ENCODE measurements at places on chromosomes 3 and 15. TPM values are rescaled to one million over a fixed set of nuclear protein-coding genes. Genes with fewer than 3 reads are reported as not detected.

DNA sequence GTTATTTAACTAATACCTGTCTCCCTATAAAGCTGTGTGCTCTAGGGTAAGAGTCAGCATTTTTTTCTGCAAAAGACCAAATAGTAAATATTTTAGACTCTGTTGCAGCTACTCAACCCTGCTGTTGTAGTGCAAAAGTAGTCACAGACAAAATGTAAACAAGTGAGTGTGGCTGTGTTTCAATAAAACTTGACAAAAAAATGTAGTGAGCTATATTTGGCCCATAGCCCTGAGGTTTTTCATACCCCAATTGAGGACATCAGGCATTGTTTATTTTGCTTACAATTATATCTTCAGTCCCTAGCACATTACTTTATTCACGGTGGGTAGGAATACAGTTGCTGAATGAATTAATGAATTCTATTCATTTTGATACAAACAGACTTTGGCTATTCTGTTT lies 58.7 kb upstream of the TBC1D5 start:
- no peak overlapping the region for H3K4me3 ChIP-seq
- no peak for DNase-seq

DNA sequence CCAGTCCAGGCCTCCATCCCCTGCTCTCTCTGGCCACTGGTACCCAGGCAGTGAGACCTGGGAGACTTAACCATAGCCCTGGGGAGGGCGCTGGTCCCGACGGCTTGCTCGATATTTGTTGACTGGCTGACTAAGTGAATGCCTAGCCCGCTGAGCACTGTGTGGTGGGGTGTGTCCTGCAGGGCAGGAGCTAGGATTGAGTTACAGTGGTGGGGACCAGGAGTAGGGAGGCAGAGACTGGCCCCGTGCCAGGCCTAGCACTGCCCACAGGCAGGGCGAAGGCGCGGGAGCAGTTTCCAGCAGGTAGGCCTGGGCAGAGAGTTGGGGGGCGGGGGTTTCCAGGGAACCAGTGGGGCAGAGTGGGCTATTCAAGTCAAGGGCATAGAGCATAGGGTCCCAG lies at the start of gene VILL:
Gene VILL, plus strand, starts transcription at position 260 of the 400 bp plus-strand sequence. CDS start 2,887 bp downstream, outside the sequence.
- no peak within 1 kb of the TSS for H3K27ac ChIP-seq
- no peaks in the 10 kb centered on the region for H3K27me3 ChIP-seq
- DNase-seq, result peak; percentile 56
- H3K4me1 ChIP-seq, result peaks cover 31% of the 10 kb centered on the region

DNA sequence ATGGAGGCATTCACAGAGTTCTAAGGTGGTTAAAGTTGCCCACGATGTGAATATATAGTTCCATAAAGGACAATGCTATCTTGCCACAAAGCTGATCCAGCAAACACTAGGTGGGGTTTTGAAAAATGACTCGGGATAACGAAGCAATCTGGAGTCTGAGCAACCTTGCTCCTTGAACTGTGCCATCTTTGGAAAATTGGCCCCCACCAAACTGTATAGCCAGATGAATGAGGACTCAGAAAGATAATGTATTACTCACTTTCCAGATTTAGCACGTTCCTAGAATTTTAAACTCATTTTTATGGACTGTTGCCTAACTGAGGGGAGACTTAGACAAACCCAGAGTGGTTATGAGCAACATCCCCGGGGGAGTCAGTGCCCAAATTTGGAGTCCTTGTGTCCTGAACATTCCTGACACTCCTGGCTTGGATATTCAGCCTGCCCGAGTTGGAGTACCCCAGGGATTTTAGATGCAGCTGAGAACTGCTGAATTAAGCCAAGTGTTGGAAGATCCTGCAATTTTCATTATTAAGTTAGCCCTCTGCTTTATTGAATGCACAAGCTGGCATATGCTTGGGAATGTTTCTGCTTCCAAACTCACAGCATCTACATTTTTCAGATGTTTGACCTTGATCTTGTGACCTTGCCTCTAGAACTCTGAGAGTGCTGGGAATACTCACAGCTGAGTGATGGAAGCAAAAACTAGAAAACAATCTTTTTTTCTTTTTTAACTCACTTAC lies 8.8 kb upstream of the MAGI1 start:
- no peaks in the 10 kb centered on the region for H3K4me1 ChIP-seq
- H3K27me3 ChIP-seq, result no peaks in the 10 kb centered on the region
- H3K4me3 ChIP-seq, result no peak overlapping the region
- no peak overlapping the region for H3K27ac ChIP-seq
- DNase-seq, result no peak
- no peaks in the 10 kb centered on the region for H3K36me3 ChIP-seq

DNA sequence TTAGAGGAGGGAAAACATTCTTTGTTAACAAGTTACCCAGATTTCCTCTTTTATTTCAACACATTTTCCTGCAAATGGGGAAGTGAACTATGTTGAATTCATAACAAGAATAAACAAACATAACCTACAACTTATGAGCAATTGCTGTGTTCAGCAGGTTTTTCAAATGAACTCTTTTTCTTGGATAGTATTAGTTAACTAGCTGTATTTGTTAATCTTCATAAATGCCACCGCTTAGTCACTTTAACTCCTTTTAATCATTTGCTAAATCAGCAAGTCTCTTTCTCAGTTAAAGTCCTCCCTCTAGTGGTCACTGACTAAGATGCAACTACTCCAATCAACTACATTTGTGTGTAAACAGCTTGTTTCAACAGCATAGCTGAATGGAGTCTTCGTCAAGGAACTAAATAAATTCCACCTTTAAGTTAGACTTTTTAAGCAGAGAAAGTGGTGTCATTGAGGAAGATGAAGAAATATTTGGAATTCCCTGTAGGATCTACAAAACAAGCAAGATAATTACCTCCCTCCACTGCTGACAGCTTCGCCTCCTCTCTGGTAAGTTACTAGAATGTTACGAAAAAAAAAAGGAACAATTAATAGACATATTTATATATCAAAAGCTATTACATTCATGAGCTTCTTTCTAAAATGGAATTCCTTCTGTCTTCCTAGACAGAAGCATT lies 1122.0 kb downstream of the ROBO1 start:
- H3K4me1 ChIP-seq, result peaks cover 12% of the 10 kb centered on the region
- H3K4me3 ChIP-seq, result no peak overlapping the region
- no peaks in the 10 kb centered on the region for H3K27me3 ChIP-seq
- DNase-seq, result no peak

DNA sequence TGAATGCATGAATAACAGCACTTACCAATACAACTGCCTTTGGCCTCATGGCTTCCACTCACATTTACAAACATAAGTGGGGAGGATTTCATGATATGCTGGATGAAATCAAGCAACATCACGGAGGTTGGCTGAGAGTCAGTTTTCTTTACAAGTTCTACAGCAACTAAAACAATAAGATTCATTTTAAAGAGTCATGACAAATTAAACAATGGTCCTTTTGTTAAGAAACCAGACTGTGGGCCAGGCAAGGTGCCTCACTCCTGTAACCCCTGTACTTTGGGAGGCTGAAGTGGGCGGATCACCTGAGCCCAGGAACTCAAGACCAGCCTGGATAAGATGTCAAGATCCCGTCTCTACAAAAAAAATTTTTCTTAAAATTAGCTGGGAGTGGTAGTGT lies 12.4 kb downstream of the ATR start:
- no peak overlapping the region for H3K4me3 ChIP-seq
- no peaks in the 10 kb centered on the region for H3K27me3 ChIP-seq
- H3K27ac ChIP-seq, result no peak overlapping the region
- no peaks in the 10 kb centered on the region for H3K4me1 ChIP-seq

Gene SH2D7
- total RNA-seq, result not detected

Gene KLHL6
- total RNA-seq, result 0.82 TPM

DNA sequence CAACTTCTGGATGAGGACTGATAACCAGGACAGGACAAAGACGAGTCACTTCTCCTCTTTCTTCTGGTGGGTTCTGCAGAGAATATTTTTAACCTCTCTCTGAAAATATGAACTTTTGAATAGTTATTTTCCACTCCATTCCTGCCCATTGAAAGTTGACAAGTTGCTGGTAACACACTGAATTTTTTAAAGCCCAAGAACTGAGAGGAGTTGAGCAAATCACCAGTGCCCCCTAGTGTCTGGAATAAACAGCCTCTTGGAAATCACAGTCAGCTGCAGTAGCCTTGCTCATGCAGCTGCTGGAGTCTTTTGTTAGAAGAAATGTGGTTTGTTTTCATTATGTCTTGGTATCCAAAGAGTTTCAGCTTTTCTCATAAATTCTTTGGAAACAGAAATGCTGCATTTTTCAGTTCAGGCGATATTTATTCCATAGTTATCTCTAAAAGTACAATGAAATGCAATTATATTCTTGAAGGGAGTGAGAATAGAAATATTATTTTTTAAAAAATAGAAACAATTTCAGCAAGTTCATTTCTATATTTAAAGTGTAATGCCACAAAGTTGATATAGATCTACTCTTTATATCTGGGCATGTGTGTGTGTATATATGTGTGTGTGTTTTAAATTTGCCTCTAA lies 741.0 kb upstream of the CBLB start:
- no peak overlapping the region for H3K4me3 ChIP-seq
- no peak overlapping the region for H3K27ac ChIP-seq
- H3K27me3 ChIP-seq, result no peaks in the 10 kb centered on the region
- no peaks in the 10 kb centered on the region for H3K4me1 ChIP-seq
- no peaks in the 10 kb centered on the region for H3K36me3 ChIP-seq

Gene CKMT1B
- total RNA-seq, result 4.7 TPM

Gene CXCR6
- total RNA-seq, result not detected

DNA sequence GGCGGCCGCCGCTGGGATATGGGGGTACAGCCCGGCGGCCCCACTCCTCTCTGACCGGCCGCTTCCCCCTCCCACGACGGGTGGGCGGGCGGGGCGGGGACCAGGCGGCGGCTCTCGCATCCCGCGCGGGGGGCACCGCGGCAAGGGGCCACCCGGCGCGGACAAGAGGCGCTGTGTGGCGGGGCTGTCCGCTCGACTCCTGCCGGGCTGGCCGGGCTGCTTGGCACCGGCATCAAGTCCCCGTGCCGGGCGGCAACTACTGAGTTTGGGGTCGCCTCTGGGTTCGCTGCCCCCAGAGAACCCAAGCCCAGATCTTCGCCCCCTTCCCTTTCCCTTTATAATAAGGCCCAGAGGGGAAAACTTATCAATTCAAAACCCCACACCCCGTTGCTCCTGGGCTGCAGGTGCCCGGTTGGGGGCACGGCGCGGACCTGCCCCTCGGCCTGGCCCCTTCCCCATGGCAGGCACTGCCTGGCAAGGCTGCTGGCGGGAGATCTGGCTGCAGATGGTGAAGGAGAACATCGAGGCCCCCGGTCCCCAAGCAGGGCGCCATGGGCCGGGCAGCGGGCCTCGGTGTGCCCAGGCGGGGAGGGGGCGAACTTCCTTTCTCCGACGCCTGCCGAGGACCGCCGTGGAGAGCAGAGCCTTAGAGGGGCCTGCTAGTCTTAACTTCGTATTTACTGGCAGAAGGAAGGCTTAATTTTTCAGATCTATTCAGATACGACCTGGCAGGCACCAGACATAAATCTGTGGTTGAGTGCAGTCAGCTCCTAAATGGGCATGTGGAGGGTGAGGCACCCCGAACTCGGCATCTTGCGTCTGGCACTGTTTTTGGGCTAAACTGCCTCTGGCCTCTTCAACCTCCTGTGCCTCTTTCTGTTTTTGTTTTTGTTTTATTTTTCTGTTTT lies 911 bp downstream of the APBA2 start:
- peaks cover 22% of the 10 kb centered on the region for H3K27me3 ChIP-seq
- no peak for DNase-seq
- H3K4me3 ChIP-seq, result peak overlapping the region; percentile 69
- no peaks in the 10 kb centered on the region for H3K36me3 ChIP-seq

Gene TIGIT
- not detected for total RNA-seq

DNA sequence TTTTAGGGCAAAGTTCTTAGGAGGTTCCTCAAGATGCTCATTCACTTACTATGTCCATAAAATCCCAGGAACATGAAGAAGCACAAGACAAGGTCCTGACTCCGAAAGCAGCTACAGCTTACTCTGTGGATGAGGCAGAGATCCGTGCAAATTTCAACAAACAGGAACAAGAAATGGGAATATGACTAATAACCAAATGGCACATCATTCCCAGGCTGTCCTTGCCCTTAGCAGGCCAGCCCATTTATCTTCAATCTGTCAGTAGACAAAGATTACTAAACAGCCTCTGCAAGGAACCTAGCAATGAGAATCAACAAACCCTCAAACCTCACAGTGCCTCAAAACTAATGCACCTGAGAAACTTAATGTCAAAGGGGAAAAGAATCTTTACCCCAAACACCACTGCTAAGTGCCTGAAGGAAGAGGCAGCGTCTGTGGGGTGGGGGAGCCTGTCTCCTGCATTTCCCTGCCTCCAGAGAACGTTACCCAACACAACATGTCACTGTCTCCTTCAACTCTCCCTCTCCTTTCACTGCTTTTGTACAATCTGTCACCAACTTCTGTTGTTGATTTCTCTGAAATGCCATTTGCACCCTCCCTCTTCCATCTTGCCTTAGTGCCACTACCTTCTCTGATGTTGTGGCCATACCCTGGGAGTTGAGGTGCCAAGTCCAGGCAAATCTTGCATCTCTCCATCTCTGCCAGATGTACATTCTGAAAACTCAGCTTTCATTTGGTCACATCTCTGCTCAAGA lies 4.8 kb downstream of the TNFAIP8L3 start:
- no peak overlapping the region for H3K27ac ChIP-seq
- H3K4me3 ChIP-seq, result no peak overlapping the region
- H3K4me1 ChIP-seq, result peaks cover 3% of the 10 kb centered on the region
- peaks cover 74% of the 10 kb centered on the region for H3K27me3 ChIP-seq
- DNase-seq, result no peak

Gene ANXA2
- total RNA-seq, result 471 TPM

Gene PDCD6IP
- 126 TPM for total RNA-seq

Gene HTR3E
- total RNA-seq, result not detected

- DNase-seq, result no peak
- H3K36me3 ChIP-seq, result no peaks in the 10 kb centered on the region
- no peaks in the 10 kb centered on the region for H3K27me3 ChIP-seq
- no peak overlapping the region for H3K27ac ChIP-seq
Measured at GRCh38 chr3:112514527-112515128, 15.4 kb upstream of the BTLA start.

Gene PPIP5K1
- total RNA-seq, result 5.4 TPM

DNA sequence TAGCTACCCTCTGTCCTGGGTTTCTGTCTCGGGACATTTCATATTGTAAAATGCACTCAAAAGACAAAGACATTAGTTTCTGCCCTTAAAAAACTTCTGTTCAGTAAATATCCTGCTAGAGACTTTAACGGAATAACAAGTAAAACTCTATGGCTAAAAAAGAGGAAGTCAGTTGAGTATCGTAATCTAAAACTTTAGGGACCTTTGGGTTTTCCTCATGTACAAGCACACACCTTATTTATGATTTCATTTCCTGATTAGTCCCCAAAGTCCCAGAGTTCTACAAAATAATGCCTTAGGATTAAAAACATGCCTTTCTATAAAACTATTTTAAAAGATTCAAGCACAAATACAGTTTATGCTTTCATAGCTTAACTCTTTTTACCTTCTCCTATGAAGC lies 585.9 kb downstream of the UNC13C start:
- no peaks in the 10 kb centered on the region for H3K4me1 ChIP-seq
- no peak overlapping the region for H3K27ac ChIP-seq
- no peak overlapping the region for H3K4me3 ChIP-seq
- DNase-seq, result no peak

Gene COPS2
- total RNA-seq, result 63.9 TPM

Gene SERPINI2
- total RNA-seq, result 0.45 TPM

Data from endodermal cell (in vitro differentiated cells).